ENCODE measurements at places on chromosomes 13 and 19. TPM values are rescaled to one million over a fixed set of nuclear protein-coding genes. Genes with fewer than 3 reads are reported as not detected.

The MED25 gene
- 62.7 TPM for total RNA-seq

The LCP1 gene
- 1,260 TPM for total RNA-seq

The KLK4 gene
- not detected for total RNA-seq

The C3 gene
- not detected for total RNA-seq

DNA sequence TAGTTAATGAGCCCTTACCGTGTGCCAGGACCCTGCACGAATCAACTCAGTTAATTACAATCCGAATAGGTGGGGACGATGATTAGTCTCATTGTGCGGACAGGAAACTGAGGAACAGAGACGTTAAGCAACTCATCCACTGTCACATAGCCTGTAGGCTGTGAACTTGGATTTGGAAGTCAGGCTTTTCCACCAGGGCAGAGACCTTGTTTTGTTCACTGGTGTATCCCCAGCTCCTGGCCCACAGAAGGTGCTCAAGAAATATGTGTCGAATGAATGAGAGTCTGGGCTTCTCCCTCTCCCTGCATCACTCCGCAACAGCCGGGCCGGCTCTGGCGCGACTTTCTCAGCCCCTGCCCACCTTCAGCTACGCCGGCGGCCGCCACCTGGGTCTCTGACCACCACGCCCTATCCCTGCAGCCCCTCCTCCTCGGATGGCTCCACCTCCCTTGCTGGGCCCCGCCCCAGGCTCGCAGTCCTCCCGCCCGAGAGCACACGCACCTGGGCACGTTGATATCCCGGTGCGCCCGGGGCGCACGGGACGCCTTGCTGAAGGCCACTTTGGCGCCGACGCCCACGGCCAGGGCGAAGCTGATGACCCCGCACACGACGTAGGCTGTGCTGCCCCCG is 1.3 kb downstream of the SHISA7 start:
- no peak for DNase-seq

Data from activated CD4-positive, alpha-beta T cell treated with anti-CD3 and anti-CD28 coated beads, Interleukin-2, amount 10 ng/mL, durations not matched to agents 7 days and 5 days (primary cell).